Suppressor macrophage (primary cell): ENCODE measurements at places on chromosomes 7 and 10.
A peak's percentile ranks its signal among the peaks of the same experiment; 100 is the strongest.

GRCh38 chr10:124461642-124462347 is at the start of gene LHPP:
TSS of gene LHPP (plus strand) at chr10:124461823. CDS start at chr10:124461863, 40 bp downstream.
- DNase-seq: peak; percentile 97

- DNase-seq: no peak
Observed at GRCh38 chr7:101915000-101915399, 97.6 kb downstream of the CUX1 start.

DNA sequence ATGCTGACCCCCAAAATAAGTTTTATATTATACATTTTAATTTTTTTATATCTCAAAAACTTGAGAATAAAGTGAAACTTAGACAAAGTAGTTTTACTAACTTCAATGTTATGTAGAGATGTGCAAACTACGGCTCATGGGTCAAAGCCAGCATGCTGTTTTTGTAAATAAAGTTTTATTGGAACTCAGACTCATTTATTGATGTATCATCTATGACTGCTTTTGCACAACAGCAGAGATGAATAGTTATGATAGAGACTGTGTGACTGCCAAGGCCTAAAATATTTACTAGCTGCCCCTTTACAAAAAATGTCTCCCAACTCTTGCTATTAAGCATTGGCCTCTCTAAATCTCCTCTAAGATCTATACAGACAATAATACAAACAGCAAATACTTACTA is 12.4 kb downstream of the MTPN start:
- DNase-seq: no peak

DNA sequence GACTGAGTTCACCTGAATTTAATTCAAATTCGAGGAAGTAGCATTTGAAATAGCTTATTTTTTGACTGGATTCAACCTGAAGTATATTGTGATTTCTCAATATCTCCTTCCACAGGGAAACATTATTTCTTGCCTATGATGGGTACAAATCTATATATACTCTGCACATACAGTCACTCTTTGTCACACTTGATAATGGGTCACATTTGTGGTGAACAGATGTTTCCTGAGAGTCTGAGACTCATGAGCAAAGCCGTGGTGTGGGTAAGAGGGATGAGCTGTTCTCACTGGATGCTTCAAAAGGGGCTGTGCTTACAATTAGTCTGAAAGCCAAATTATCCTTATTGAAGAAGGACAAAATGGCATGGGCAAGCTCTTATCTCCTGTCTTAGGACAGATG is 18.0 kb upstream of the TBXAS1 start:
- DNase-seq: peak; percentile 24

DNA sequence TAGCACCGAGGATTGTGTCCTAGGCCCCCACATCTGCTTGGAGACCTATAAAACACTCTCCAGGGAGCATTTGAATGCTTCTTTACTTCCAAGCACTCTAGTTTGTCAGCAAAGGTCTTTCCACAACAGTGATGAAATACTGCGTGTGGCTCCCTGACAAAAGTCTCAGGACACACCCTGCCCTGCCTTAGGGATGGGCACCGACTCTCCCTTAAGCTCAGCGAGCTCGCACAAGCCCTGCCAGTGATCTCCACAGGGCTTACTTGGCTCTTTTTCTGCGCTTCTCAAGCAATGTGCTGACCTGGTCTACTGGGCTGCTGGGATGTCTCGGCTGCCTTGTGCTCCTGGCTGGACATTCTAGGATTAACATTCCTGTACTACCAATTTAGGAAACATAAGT is 84.3 kb upstream of the MPP7 start:
- DNase-seq: no peak

- peak; percentile 84 for DNase-seq
Observed at GRCh38 chr7:157139111-157139809, 534 bp downstream of the UBE3C start.

GRCh38 chr7:50480797-50481196 is 30.6 kb upstream of the FIGNL1 start:
- no peak for DNase-seq

- DNase-seq: no peak
Observed at GRCh38 chr10:114504769-114505579, 100.7 kb upstream of the AFAP1L2 start.

DNA sequence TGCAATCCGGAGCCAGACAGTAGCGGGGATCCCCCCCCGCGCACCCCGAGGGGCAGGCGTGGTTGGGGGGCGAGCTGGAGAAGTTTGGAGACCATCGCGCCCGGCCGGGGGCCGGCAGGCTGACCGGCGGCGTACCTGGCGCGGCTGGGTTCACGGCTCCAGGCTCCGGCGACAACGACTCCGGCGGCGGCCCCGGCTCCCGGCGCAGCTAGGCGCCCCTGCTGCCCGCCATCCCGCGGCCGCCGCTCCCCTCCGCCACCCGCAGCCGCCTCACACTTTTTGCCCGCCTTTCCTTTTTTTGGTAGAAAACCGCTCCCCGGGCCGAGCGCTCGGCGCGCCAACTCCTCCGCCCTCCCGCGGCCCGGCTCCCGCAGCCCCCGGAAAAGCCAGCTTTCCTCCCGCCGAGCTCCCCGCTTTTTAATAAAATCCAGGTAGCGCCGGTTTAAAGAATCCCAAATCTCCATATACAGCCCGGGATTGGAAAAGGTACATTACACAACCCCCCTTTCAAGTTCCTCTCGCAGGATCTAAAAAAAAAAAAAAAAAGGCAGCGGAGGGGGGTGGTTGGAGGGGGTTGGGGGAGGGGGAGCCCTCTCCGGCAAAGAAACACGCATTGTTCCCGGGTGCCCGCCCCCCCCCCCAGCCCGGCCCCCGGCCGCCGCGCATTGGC is at the start of gene TNRC18:
Gene TNRC18, minus strand, starts transcription at position 529 of the 670 bp plus-strand sequence. CDS start 2,588 bp downstream, outside the sequence.
- no peak for DNase-seq

- DNase-seq: peak; percentile 70
Observed at GRCh38 chr10:87771871-87772500, 46.0 kb downstream of the ATAD1 start.

DNA sequence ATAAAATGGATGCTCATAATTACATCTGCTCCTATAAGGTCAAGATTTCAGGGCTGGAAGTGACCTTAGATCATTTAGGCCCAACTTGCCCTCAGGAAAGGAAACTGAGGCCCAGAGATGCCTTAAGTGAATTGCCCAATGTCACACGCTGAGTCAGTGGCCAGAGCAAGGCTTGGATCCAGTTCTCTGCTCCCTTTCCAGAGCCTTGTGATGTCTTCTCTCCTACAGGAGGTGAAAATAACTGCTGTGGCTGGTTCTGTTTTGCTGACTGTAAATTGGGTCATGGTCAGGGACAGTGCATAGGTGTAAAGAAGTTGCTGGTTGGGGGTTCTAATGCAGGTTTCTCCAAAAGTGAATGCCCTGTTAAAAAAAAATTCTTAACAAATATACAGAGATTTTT is 91.3 kb downstream of the TCF7L2 start:
- no peak for DNase-seq

GRCh38 chr10:85901599-85901998 is 465.0 kb downstream of the GRID1 start:
- no peak for DNase-seq
